ENCODE measurements at places on chromosomes 11 and 22.

DNA sequence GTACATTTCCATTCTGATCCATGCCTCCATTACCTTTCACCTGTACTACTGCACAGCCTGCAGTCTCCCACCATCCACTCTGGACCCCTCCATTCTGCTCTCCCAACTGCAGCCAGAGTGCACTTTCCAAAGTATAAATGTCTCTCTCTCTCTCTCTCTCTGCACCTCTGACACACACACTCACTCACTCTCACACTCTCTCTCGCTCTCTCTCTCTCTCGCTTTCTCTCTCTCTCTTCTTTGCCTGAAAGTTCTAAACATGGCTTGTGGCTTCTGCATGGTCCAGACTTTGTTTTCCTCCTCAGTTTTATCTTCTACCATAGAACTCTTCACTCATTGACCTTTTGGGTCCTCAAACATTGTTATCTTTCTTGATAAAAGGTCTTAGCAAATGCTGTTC, 76.6 kb downstream of the WNT11 start:
- DNase-seq: no peak

GRCh38 chr11:94330789-94331188, 26.4 kb downstream of the IZUMO1R start:
- no peak for DNase-seq

- peak; percentile 94 for DNase-seq
Observed at GRCh38 chr22:36465232-36466021, 16.0 kb downstream of the TXN2 start.

DNA sequence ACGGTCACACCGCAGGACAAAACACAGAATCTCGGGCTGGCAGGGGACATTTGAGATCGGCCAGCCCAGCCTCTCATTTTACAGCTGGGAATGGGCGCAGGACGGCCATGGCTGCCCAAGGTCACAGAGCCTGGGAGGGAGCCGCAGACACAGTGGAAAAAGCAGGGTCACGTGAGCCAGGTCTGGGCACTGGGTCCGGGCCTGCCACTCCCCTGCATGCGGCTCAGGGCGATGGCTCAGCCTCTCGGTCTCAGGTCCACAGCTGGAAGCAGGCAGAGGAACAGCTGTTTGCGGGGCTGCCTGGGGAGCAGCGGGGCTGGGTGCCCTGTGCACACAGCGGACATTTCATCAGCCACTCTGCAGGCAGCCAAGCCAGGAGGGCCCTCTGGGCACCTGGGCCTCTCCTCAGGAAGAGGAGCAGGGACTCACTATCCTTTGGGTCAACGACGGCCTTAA, 10.4 kb upstream of the PPARA start:
- no peak for DNase-seq

GRCh38 chr22:50284479-50284878, 14.3 kb upstream of the MAPK11 start:
- DNase-seq: no peak

DNA sequence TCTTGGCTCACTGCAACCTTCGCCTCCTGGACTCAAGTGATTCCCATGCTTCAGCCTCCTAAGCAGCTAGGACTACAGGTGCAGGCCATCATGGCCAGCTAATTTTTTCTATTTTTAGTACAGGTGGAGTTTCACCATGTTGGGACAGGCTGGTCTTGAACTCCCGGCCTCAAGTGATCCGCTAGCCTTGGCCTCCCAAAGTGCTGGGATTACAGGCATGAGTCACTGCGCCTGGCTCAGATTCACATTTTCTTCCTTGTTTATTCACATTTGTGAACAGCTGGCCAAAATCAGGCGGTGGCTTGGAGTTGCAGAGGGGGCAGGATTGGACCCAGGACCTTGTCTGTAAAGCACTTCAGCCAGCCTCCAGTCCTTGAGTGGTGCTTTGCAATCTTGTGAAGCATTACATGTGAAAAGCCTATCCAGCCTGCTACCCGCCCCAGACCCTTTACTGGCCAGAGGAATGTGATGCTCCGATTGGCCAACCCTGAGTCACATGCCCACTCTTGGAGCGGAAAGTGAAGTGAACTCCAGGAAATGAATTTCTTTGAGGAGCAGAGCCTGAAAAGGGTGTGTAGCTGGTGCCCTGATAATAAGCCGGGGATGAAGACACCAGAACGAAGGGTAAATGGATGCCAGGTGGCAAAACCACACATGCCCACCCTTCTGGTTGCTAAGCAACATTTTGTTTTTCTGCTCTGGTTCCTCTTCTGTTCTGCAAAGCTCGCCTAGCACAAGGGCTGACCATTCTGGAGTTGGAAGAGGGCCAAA, 62.6 kb upstream of the PTPRJ start:
- peak; percentile 97 for DNase-seq

GRCh38 chr11:2121227-2122130, 17.7 kb downstream of the IGF2 start:
- DNase-seq: no peak

- DNase-seq: no peak
Observed at GRCh38 chr11:6625156-6625831, 6.1 kb upstream of the TPP1 start.

- DNase-seq: no peak
Observed at GRCh38 chr11:93407777-93408401, 77.3 kb downstream of the DEUP1 start.

DNA sequence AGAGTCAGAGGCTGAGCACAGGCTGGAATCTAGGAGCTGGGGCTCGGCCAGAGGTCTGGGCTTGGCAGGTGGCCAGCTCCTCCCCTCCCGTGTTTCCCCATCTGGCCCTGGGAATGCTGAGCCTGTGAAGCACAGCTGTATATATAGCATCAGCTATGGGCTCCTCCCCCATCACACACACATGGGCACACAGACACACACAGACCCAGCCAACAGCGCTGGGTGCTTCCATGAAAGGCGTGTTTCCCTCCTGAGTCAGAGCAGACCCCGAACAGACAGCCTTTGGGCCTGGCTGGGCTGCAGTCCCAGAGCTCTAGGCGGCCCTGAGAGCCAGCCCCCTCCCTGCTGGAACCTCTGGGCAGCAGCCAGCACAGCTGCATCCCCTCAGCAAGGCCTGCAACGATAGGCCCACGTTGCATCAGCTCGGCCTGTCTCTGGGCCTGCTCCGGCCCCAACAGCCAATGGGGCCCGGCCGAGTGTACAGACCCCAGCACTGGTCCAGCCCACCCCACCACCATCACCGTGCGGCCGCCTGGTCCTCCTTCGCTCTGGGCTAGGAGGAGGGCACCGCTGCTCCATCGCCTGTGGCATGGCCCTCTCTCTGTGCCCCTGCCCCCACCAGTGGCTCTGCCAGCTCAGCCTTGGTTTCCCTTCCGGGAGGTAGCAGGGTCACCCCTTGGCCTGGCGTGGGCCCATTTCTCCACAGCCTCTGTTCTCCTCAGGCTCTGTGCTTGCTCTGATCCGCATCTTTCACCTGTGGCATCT, 7.6 kb upstream of the SERPINH1 start:
- no peak for DNase-seq

GRCh38 chr22:39556970-39557841, 13.3 kb upstream of the CACNA1I start:
- no peak for DNase-seq

DNA sequence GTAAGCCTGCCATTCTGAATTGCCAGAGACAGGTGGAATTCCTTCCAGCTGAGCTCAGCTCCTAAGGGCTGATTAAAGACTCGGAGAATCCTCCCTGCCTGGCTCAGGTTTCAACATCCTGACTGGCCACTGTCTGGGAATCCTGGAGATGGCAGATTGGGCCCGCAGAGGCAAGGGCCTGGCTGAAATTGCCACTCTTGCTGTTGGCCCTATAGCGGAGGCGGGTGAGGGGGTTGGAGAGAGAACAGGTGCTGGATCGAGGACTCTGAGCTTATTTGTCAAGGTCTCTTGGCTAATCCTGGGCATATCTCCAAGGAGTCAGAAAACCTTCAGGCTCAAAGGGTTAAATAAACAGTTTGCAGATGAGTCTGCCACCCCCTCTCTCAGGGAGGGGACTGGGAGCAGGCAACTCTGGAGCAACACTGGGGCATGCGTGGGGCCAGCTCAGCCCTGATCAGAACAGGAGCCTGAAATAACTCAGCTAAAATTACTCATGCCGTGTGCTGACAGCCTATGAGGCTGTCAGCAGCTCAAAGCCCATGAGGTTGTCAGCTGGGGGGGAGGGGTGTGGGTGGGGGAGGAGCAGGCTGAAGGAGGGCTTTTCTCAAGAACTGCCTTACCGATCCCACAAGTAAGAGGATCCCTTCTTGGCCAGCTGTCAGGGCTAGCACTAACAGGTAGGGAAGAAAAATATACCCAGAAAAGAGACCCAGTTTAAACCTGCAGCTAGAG, 14.7 kb upstream of the MFRP start:
- DNase-seq: peak; percentile 81

- DNase-seq: no peak
Observed at GRCh38 chr11:70420008-70420464, 21.7 kb downstream of the CTTN start.

DNA sequence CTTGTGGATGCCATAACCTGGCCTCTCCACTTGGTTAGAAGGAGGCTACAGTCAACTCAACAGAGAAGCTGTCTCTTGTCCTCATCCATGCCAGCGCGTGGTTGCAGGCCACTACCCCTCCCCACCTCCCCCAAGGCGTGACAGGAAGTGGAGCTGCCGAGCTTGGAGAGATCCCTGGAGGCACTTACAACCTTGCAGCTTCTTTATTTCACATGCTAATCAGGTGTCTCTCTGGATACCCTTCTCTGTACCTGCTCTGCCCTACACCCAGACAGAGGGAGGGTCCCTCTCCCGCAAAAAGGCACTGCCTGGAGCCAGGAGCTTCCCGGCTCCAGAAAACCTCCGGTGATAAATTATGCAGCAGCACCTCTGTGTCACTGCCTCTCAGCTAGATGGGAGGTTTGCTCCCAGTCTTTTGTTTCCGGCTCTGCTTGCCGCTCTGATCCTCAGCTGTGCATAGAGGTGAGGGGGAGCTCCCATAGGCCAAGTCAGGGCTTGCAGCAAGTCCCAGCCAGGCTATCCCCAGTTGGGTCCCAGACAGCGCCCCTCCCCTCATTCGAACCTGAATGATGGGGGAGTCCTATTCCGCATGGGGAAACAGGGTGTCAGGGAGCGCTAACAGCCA, 5.7 kb downstream of the LRP4 start:
- DNase-seq: peak; percentile 33

DNA sequence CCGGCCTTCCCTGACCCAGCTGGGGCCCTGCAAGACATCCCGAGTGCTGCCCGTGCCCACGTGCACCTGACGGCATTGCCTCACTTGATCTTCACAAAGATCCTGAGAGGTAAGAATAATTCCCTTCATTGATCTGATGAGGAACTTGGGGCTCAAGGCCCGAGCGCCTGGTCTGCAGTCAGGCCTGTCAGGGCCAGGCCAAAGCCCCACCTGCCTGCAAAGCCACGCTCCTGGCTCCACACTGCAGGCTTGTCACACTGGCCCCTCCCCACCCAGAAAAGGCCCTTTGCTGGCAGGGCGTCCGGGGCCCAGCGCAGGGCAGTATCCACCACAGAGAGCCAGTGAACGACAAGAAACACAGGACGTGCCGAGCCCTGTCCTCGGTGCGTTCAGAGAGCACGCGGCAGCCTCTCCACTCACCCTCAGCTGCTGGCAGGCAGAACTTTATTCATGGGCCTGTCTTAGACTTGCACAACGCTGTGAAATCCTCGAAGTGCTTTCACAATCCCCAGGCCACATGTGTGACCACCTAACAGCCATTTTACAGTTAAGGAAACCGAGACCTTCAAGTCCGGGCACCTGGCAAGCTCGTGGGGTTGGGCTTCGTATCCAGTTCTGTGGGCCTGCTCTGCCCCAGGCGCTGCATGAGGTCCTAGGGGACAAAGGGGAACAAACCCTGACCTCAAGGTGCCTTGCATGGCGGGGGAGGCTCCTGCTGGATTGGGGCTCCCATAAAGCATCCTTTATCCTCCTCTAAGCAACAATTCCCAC, 14.8 kb downstream of the KIAA0930 start:
- DNase-seq: no peak

DNA sequence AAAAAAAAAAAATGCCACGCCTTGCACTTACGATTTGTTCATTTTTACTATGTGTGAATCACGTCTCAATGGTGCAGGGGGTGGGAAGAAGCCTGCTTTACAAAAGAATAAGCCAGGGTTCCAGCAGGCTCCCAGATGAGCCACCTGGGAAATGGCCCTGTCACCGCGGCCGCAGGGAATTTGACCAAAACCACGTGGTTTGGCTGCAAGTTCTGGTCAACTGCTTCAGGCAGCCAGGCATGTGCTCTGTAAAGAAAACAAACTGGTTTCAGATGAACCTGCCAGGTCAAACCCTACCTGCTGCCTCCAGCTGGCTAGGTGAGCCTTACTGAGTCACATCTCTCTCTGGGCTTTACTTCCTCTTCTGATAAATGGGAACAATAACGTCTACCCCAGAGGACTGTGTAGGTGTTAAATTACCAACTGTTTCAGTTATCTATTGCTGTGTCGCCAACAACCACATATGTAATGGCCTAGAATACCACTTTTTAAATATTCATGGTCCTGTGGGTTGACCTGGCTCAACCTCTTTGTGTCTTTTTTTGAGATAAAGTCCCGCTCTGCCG, 30.5 kb upstream of the GCAT start:
- DNase-seq: peak; percentile 99

GRCh38 chr11:15577519-15577918, 462.8 kb downstream of the INSC start:
- no peak for DNase-seq

GRCh38 chr11:130915603-130916237, 559 bp downstream of the SNX19 start:
- no peak for DNase-seq

GRCh38 chr11:120186774-120187591, 23.8 kb upstream of the OAF start:
- no peak for DNase-seq
